Naive thymus-derived CD8-positive, alpha-beta T cell (primary cell): ENCODE measurements at places on chromosomes 2 and 18. TPM values are rescaled to one million over a fixed set of nuclear protein-coding genes. Genes with fewer than 3 reads are reported as not detected.
A peak's percentile ranks its signal among the peaks of the same experiment; 100 is the strongest.

The MSTN gene
- total RNA-seq = 0.16 TPM

The HMSD gene
- total RNA-seq = not detected

The INHBB gene
- not detected for total RNA-seq

The RGPD4 gene
- total RNA-seq = 0.88 TPM

The SULT1C2 gene
- not detected for total RNA-seq

DNA sequence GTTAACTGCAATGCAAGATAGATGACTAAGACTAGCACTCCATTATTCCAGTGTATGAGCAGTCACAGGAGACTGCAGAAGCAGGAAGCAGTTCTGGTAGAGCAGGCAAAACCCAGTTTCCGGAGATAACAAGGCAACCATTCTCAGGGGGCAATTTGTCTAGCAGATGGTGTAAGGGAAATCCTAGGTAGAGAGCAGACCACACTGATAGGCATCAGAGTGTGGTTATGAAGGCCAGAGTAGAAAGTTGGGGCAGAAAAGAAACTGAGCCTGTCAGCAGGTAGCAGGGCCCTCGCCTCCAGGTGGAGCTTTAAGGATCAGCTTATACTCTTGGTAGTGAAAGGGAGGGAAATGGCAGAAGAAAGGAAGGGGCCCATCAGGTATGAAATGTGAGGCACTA, 164.4 kb downstream of the PDE11A start:
- no peak for DNase-seq

DNA sequence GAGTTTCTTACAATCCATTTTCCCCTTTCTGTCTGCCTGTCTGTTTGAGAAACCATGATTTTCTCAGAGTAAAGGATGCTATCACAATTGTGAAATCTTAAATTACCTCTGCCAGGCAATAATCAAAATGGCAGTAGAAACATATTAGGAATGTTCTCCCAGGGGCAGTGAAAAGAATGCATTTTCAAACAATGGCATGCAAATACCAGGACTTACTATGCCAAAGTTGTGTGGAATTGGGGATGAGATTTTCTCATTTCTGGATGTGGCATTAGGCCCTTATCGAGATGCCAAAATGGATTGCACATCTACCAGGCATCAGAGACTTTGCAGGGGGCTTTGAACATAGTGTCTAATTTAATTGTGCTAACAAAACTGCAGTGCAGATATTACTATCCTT, 821.4 kb downstream of the RNF144A start:
- DNase-seq = no peak

DNA sequence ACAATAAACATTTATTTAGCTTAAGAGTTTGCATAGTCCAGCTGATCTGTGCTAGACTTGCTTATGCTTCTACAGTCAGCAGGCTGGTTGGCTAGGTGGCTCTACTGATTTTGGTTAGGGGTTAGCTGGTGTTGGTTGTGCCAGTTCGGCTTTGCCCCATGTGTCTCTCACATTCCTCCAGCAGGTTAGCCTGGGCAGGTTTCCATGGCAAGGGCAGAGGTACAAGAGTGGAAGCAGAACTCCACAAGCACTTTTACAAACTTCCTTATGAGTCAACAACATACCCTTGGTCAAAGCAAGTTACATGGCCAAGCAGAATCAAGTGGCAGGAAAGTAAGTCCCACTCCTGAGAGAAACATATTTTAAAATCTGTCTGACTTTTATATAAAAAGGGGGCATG, 82.3 kb downstream of the SS18 start:
- DNase-seq = no peak

DNA sequence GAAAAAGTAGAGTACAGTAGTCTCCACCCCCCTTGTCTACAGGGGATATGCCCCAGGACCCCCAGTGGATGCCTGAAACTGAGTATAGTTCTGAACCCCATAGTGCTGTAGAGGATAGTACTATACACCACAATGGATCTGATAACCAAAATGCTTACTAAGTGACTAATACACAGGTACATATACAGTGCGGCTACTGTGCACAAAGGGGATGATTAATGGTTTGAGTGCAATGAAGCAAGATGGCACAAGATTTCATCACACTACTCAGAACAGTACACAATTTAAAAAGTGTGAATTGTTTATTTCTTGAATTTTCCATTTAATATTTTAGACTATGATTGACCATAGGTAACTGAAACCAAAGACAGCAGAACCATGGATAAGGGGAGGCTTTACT, 446.9 kb upstream of the NRP2 start:
- no peak for DNase-seq

DNA sequence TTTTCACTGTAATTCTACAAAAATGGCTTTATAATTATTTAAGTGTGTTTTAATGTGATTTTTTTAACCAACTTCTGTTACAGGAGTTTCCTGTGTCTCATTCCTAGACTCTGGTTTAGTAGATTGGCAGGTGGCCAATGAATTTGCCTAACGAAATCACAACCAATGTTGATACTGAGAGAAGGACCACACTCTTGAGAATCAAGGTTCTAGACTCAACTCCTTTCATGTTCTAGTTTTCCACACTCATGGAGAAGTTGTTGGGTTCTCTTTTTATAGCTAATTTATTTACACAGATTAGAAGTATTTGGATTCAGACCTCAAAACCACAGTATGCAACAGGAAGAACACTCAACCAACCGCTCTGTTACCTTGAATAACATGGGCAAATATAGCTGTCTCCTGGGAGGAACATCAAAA, 22.6 kb upstream of the USP34 start:
- DNase-seq = peak; percentile 23

DNA sequence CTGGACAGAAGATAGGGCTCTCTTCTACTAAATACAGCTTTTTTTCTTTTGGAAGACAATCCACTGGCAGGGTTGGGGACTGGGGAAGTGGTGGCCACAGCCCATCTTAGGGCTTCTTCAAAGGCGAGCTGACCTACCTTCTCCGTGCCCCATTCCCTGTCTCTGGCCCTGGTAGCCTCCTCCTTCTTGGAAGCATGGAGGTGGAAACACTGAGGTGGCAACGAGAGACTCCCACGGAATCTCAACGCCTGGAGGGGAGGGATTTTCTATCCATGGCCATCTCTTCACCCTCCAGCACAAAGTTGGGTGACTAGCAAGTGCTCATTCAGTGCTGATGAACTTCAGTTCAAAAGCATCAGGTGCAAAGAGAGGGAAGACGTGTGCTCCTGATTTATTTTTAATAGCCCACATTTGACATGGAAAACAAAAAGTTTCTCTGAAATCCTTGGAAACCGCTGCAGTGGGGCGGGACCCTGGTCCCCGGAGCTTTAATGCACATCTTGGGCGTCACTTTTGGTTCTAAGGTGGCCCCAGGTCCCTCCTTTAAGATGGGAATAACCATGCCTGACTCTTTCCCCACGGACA, 633 bp upstream of the ARMC9 start:
- DNase-seq = no peak

GRCh38 chr18:9661564-9661963, 46.5 kb upstream of the RAB31 start:
- no peak for DNase-seq
